Kidney tubule cell (primary cell): ENCODE measurements at places on chromosomes 4 and X.

DNA sequence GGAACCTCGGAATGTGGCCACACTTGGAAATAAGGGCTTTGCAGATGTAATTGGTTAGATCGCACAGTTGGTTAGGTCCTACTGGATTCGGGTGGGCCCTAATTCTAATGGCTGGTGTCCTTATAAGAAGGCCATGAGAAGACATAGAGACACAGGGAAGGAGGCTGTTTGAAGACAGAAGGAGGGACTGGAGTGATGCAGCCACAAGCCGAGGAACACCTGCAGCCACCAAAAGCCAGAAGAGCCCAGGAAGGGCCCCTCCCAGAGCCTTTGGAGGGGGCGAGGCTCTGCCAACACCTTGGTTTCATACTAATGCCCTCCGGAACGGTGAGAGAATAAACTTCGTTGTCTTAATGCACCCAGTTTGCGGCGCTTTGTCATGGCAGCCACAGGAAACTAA is 47.0 kb downstream of the EVC start:
- no peak for DNase-seq

- no peak for DNase-seq
These were observed 255.9 kb downstream of the SPRY1 start for GRCh38 chr4:123652476-123652875.

- no peak for DNase-seq
These were observed 93.1 kb upstream of the TEX13D start for GRCh38 chrX:124239324-124239723.

- no peak for DNase-seq
These were observed 305.2 kb downstream of the PPP1R2C start for GRCh38 chrX:42472727-42473126.

DNA sequence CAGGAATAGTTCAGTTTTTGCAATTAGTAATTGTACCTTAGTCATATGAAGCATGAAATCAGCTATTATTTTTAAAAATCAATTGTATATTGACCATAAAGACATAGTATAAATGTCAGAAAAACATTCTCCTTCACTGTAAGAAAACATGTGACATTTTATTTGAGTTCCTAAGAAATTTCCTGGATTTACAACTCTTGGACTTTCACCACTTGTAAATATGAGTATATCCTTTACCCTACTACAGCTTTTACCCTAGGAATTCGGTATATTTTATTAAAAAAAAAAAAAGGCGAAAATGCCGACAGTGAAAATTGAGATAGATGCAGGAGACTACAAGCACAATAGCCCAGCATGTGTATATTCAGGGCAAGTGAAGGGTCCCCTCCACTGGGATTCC is 14.9 kb downstream of the ADH1A start:
- no peak for DNase-seq

GRCh38 chr4:149296503-149296902 is 519.1 kb downstream of the IQCM start:
- DNase-seq = peak; percentile 81

DNA sequence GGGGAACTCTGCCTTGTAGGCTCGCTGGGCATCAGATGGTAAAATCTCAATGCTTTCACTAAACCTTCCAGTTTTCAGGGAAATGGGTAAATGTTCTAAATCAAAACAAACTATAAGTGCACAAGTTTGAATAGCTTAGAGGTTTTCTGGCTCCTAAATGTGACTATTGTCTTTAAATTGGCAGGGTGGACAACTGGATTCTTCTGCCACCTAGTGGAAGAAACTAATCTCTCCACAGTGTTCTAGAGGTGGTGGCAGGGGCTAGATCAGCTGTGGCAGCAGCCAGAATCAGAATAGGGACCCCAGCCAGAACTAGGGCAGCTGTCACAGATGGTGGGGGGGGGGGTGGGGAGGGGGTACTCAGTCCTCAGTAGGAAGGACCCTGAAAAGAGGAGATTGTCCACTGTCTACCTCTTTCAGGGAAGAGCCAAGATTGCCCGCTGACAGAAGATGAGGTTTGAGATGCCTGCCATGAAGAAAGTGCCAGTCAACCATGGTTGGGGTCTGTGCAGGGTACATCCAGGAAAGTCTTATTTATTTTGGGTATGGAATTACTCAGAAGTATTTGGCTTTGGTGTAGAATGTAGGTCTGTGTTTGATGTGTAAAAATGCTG is 201.4 kb downstream of the CCNG2 start:
- peak; percentile 50 for DNase-seq

DNA sequence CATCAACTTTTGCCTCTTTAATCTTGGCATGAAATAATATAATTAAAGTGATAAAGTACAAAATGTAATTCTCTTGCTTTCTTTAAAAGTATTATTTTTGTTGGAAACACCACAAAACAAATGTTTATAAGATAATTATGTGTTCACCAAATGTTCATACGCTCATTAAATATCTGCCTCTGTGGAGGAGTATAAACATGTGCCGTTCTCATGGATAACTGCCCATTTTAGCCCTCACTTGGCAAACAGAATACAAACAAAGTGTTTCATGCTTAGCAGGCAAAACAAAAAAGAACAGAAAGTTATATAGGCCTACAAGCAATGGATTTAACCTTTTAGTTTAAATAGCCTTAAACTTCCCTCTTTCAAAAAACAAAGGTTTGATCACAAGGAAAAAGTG is 800.5 kb upstream of the DIAPH2 start:
- no peak for DNase-seq

DNA sequence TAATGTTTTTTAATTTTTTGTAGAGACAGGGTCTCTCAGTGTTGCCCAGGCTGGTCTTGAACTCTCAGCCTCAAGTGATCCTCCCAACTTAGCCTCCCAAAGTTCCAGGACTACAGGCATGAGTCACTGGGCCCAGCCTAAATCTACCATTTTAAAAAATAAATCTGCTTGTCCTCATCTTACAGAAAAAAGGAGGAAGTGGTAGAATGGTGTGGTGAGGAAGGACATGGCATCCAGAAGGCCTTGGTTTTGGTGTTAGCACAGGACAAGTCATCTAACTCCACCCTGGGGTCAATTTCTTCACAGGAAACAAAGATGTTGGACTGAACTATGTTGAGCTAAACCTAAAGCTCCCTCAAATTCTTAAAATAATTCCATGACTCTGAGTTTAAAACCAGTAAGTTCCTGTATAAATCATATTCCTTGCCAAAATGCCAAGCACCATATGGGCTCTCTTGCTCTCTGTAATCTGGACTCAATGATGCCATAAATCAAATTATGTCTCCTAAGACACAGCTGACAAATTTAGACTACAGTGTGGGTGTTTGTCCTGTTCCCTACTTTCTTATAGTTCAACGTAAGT is 253.9 kb upstream of the NOCT start:
- no peak for DNase-seq

DNA sequence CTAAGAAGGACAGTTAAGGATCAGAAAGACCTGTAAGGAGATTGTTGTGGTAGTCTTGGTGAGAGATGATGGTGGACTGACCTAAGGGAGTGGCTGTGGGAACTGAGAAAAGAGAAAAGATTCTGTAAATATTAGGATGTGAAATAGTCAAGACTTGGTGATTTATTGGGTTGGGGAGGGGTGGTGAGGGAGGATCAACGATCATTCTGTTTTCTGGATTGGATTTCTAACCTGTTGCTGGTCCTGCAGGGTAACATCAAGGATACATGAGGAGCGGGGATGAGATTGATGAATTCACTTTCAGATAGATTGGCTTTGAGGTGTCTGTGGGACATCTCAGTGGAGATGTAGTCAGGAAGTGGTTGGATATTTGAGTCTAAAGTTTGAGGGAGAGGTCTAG is 1.4 kb downstream of the PIN4 start:
- no peak for DNase-seq

DNA sequence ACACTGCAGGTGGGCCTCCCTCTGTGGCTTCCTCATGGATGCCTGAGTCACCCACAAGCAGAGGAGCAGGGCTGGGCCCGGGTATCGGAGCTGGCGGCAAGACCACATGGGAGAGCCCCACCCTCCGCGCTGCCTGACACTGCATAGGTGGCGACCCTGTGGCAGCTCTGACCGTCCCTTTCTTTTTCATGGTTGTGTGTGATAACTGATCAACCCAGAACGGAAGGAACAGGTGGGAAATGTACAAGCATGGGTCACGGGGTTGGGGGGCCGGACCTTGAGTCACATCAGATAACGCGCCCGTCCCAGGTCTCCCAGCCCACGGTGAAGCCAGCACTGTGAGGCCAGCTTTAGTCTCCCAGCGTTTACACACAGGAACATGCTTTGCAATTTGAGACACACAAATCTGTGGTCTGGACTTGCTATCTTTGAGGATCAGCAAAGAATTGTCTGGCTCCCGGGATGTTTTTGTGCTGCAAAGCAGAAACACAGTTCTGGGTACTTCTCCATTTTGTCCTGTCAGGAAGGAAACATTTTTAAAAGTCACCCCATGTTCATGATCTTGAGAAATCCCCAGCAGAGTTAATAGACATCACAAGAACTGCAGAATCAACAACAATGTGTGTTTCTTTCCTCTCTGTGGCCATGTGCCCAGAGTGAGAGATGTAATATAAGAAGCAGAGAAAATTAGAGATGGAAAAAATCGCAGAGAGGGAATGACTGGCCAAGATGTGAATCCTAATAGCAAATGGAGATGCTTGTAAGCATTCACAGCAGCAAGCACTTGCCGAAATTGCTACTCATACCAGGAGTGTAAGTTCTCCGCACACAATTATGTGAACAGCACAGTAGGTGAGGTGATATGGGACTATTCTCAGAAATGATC is 70.1 kb upstream of the CBR4 start:
- DNase-seq = peak; percentile 35

GRCh38 chrX:105331244-105331643 is 110.8 kb upstream of the TEX13A start:
- no peak for DNase-seq

- no peak for DNase-seq
These were observed 8.7 kb upstream of the IL13RA1 start for GRCh38 chrX:118718737-118719136.

GRCh38 chr4:38268837-38269236 is 308.6 kb downstream of the PTTG2 start:
- DNase-seq = no peak

DNA sequence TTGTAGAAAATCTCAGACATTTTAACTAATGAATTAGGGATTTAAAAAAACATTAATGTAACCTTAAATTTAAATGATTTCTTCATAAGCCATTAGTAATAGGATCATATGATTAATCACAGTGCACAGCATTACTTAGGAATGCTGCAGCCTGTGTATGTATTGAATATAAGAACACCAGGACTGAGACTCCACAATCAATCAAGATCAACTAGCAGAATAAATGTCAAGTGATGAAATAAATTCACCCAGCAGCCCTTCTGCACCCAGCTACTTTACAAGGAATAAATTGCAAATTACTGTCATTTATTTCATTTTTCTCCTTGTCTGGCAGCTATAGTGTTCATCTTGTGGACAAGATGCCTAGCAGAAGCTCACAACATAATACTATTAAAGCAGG is 46.5 kb downstream of the NEIL3 start:
- peak; percentile 1 for DNase-seq

DNA sequence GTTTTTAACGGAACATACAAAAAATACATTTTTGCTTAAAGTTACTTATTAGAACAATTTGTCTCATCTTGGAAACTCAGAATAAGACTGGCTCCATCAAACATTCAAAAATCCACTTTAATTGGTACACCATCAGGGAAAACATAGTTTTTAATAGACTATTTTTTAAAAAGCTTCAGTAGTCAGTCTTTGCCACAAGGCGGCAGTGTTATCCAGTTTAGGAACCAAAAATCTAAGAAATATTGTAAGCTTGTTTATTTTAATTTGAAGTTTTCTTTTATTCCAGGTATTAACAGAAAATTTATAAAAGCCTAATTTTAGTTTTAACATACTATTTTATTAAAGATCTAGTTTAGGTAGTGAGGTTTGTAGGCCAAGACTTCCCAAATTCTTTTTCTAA is 107.7 kb downstream of the APOOL start:
- peak; percentile 14 for DNase-seq
